ENCODE measurements at places on chromosomes 3 and 15.

DNA sequence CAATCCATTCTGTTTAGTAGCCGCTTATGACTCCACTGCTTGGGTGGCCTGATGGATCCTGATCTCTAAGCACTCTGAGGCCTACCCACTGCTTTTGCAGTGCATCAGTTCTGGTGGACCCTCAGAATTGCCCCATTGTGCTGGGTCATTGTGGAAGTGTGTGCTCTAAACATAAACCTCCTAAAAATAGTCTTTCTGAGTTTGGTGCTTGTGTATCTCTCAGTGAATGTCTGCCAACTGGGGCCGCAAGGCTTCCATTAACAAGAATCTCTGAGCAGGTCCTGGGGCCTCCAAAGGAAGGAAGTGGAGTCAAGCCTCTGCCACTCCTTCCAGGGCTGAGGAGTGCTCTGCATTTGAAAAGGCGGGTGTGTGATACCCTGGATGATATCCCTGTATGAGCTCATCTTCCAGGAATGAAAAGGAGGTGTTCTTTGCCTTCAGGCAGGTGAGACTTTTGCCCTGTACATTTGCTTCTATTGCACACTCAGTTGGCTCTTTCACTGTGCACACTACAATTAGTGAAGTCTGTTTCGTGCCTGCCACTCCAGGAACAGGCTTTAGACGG is 80.0 kb upstream of the CACNA2D3 start:
- peak; percentile 51 for DNase-seq

- DNase-seq, result no peak
Measured at GRCh38 chr3:30602946-30603345, 3.5 kb upstream of the TGFBR2 start.

DNA sequence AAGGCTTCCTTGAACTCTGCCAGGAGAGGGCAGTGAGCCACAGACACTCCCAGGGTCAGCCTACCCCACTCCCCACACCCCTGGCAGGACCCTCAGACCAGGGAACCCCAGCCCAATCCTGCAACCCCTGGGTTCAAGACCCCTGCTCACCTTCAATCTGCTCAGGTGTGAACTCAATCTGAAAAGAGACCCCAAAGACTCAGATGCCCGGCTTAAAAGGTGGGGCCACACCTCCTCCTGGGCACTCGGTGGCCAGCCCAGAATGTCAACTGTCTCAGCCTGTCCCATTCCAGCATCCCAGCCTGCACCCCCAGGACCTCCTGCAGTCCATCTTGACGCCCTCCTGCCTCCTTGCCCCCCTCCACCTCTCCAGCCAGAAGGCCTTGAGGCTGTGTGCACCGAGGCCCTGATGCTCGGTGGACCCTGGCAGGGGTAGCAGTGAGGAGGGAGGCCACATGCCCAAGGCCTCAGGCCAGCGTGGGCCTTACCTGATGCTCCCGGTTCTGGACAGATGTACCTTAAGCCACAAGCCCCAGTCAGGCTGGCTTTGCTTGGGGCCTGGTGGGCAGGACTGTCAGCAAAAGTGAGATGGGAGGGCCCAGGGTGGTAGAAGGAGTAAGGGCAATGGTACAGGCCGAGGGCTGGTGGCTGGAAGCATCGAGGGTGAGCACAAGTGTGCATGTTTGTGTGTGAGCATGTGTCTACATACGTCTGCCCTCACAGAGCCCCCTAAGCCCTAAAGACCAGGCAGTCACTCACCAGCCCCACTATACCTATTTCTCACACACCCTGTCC is 2.2 kb downstream of the MYL3 start:
- DNase-seq, result no peak

GRCh38 chr3:188220988-188221818 is 67.2 kb downstream of the LPP start:
- DNase-seq, result no peak

- no peak for DNase-seq
Measured at GRCh38 chr15:99592145-99592791, 26.5 kb downstream of the MEF2A start.

- DNase-seq, result no peak
Measured at GRCh38 chr15:28103831-28104230, 4.7 kb upstream of the OCA2 start.

DNA sequence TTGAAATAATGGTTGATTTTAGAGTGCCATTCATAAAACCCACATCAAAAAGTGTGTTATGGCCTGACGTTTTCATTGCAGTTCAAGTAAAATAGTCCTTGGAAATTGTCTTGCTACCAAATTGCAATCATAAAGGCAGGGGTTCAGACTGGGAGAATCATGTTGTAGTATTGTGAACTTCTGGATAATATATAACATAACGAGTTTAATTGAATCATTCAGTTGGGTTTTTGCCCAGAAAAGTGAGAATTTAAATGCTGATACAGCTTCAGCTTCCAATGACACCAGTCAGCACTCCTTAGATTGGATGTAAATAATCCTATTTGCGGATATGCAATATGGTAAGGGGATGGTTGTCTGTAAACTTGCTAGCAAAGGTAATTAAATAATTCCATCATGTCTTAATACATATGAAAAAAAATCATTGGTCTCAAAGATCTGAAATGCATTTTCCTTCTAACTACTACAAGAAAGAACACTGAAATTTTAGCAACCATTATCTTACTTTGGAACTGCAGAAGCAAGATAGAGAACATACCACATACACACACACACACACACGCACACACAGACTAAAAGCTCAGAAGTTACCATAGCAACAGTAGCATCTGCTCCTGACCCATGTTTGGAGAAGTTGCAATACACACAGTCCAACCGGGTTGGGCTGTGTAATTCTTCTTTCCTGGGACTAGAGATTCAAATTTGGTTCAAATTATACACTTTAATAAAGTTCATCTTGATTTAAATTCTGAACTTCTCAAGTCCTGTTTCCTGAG is 686.2 kb upstream of the NR2F2 start:
- DNase-seq, result no peak

DNA sequence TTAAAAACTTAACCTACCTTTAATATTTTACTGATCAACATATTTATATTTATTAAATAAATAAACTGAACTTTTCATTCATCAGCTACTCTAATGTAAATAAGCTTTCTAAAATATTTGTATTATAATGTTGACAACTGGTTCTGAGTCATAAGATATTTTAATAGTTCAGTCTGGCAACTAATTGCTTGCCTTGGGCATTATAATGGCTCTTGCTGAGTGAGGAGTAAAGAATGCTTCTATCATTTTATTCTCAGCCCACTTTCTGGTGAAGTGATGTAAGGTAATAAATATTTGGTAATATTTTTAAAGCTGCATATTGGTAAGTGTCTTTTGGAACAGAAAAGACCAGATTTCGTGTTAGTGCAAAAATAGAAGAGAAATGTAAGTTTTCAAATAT is 81.5 kb downstream of the DIPK2A start:
- DNase-seq, result peak; percentile 79

GRCh38 chr3:130901463-130902204 is 7.8 kb downstream of the ATP2C1 start:
- no peak for DNase-seq

- DNase-seq, result no peak
Measured at GRCh38 chr3:4838621-4839022, 140.6 kb upstream of the BHLHE40 start.

DNA sequence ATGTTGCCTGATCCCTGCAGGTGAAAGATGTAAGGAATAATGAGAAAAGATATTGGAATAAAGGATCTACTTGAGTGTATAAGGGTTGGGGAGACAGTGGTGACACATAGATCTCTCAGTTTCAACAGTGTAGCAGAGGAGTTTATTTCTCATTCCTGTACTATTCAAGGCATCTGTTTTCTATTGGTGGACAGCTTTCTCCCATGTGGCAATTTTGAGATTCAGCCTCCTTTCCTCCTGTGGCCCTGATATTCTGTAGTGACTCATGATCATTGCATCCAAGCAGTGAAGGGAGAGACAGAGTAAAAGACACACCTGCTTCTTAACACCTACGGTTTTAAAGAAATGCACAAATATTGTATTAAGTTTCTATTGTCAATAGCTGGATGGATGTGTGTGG is 327.6 kb downstream of the GRM7 start:
- DNase-seq, result no peak

GRCh38 chr3:139611528-139611927 is 66.2 kb downstream of the NMNAT3 start:
- no peak for DNase-seq

DNA sequence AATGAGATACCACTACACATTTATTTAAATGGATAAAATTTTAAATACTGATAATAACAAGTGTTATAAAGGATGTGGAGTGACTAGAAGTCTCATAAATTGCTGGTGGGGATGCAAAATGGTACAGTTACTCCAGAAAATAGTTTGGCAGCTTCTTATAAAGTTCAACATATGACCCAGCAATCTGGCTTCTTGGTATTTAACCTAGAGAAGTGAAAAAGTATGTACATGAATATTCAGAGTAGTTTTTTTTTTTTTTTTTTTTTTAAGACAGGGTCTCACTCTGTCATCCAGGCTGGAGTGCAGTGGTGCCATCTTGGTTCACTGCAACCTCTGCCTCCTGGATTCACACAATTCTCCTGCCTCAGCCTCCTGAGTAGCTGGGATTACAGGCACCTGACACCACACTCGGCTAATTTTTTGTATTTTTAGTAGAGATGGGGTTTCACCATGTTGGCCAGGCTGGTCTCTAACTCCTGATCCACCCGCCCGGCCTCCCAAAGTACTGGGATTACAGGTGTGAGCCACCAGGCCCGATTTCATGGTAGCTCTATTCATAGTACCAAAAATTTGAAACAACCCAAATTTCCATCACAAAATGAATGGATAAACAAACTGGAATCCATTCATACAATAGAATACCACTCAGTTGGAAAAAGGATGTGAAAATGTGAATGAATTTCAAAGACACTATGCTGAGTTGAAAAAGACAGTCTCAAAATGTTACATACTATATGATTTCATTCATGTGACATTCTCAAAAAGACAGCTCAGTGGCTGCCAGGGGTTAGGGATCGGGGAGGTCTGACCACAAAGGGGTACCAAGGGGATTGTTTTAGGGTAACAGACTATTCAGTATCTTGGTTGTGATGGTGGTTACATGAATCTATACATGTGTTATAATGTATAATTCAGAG is 14.4 kb downstream of the RRP9 start:
- no peak for DNase-seq

- no peak for DNase-seq
Measured at GRCh38 chr3:138433892-138434275, 532 bp upstream of the ESYT3 start.

DNA sequence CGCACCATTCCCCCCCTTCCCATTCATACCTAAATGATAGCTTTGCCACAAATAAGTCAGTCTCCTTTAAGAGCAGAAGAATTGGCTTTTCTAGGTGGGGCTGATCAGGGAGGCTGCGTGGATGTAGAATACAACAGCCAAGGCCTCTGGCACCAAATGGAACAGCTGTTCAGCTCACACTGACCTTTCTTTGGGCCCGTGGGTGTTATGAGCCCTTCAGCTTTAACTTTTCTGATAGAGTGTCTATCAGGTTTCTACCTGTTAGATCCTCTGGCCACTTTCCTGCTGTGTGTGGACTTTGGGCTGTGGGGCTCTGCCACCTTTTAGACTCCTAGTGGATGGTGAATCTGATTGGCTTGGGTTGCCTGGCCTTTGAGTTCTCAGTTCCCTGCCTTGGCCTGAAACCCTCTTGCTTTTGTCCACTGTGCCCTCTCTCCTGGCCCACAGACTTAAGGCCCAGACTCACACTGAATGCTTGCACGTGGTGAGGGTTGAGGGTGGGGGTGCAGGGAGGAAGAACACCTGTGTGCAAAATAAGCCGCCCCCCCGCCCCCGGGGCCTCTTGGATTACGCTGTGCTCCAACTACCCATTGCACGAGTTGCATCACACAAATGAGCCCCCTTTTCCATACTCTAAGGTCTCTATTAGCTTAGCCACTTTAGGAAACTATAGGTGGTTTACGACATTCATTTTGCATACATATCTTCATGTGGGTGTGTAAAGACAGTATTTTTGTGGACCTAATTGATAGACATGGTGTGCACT is 1.3 kb upstream of the RFX7 start:
- peak; percentile 24 for DNase-seq

DNA sequence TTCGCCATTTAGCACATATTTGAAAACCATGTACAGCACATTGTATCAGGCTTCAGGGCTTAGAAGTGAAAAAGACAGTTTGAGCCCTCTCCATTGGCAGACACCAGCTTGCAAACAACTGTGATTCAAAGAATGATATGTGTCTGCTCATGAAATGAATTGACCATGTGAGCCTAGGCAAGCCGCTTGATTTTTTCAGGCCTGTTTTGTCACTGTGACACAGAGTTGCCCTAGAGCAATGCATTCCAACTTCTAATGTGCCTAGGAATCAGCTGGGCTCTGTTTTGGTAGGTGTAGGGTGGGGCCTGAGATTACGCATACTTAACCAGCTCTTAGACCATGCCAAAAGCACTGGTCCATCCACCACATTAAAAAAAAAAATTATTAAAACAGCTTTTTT is 53.0 kb downstream of the ATP2C1 start:
- no peak for DNase-seq

All from NCI-H226 (cell line).